ENCODE measurements at places on chromosomes 2 and 18. TPM values are rescaled to one million over a fixed set of nuclear protein-coding genes. Genes with fewer than 3 reads are reported as not detected.

DNA sequence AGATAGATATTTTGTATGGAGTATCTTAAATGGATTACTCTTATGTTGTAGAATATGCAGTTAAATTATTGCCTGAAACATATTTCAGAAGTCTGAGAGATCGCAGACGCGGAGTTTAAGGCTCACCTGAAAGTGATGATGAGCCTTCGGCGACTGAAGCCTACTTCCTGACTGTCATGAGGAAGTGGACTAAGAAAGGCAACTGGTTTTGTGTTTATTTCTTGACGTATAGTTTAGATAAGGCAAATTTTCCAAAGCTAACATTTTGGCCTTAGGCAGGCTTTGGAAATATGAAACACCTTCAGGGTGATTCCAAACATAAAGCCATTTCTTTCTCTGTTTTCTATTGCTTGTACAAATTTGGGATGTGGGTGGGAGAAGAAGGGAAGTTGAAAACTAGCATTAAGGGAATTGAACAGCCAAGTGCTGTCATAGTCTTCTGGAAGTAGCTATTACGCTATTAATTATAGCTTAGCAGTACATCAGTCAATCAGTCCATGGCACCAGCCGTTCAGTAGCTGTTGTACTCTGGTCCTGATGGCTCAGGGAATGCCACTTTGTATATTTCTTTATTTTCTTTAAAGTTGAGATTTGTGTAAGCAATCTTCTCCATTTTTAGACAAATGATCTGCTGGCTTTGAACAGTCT lies 1.5 kb downstream of the GRHL1 start:
- no peak for DNase-seq

DNA sequence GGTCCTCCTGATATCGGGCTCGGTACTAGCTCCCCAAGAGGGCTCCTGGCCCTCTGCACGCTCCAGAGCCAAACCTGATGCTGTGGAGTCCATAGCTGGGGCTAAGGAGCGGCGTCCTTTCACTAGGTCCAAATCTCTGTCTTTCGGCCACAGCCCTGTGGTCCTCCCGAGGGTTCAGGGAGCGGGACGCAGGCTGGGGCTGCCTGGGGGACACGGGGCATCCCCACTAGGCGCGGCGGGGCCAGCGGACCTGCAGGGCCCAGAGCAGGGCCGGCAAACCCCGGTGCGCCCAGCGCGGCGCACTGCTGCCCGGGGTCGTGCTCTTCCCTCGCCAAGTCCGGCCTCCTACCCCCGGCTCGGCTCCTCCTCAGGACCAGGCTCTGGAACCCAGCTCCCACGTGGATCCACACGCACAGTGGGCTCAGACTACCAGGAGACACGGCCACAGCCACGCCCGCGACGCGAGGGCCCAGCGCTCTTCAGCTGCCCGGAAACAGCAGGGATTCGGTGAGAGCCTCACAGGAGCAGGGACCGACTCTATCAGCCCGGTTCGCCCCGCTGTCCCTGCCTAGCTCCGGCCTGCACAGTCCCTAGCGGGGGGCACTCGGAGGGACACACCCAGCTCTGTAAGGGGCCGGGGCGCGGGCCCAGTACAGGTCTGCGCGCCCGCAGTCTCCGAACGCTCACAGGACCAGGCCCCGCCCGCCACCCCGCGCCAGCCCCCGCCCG lies 593 bp downstream of the ZNF514 start:
- DNase-seq = peak; percentile 81

DNA sequence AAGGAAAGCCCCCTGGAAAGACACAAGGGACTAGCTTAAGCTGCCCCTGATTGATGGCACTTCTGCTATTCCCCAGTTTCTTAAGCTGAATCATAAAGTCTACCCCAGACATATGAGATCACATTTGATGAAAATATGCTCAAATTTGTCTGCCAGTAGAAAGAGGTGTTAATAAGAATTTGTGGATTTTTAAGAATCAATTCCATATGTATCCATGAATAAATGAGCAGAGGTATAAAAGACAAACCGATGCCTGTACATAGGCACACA lies 119.9 kb downstream of the CCBE1 start:
- no peak for DNase-seq

DNA sequence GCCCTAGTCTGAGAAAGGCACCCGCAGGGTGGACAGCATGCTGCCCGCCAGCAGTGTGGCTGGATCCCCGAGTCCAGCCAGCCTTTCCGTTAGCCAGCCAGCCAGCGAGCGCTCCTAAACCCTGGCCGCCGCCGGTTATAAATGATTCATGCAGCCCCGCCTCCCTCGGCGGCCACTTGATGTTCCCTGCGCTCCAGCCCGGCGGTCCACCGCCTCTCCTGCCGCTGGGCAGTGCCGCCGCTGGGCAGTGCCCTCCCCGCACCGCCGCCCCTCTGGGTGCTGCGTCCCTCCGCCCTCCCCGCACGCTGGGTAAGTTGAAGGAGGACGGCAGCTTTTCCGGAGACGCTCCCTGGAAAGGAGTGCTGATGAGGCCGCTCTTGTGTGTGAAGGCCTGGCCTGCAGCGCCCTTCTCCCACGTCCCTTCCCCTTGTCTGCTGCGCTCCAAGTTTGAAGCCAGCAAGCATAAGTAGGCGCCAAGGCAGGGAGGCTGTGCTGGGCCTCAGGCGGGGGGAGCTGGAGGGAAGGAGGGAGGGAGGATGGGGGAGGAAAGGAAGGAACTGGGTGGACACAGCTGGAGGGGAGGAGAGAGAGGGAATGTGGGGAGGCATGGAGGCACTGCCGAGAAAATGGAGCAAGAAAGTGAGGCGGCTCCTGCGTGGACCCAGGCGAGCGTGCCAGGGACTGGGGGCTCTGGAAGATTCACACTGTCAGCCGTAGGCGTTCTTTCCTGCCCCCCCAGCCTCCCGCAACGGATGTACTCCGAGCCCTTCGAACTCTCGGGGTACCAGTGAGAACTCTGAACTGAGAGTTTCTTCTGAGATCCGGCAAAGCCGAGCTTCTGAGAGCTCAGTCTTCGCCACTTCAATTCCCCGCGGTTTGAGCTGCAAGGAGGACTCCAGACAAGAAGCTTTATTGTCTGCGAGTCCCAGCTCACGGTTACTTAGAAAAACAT lies 131.9 kb downstream of the GLI2 start:
- peak; percentile 92 for DNase-seq

GRCh38 chr2:36356298-36356989 lies 866 bp downstream of the CRIM1 start:
- DNase-seq = peak; percentile 64

DNA sequence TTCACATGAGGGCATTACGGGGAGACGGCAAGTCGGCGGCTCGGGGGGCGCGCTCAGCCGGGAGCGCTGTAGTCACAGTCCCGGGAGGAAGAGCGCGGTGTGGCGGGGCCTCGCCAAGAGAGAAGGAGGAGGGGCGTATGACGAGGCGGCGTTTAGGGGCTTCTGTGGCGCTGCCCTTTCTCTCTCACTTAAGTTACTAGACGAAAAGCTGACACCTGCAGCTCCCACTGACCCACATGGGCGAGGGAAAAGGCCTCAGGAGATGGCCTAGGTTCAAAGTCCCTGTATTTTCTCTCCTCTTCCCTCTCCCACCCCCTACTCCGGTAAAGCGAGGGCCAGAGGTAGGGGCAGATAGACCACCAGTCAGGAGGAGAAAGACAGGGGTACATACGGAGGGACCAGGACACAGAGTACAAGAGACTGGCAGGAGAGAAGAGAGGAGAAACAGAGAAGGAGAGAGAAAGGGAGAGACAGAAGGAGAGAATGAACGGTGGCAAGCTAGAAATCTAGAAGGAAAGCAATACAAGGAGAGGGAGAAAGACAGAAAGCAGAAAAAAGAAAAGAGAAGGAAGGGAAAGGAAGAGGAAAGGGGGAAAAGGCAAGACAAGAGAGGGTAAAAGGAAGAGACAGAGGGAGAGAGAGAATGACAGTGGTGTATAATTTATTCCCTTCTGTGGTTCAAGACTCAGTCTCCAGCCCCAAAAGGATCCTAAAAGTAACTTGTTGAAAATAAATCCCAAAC lies 3.8 kb downstream of the SIX2 start:
- DNase-seq = no peak

GRCh38 chr2:67572721-67573435 lies 175.7 kb downstream of the ETAA1 start:
- DNase-seq = no peak

GRCh38 chr2:204615456-204615855 lies 70.2 kb downstream of the PARD3B start:
- DNase-seq = no peak

GRCh38 chr2:138722316-138722715 lies 57.9 kb downstream of the NXPH2 start:
- peak; percentile 15 for DNase-seq

- DNase-seq = no peak
These were observed 50.0 kb upstream of the OTOF start for GRCh38 chr2:26527726-26528585.

DNA sequence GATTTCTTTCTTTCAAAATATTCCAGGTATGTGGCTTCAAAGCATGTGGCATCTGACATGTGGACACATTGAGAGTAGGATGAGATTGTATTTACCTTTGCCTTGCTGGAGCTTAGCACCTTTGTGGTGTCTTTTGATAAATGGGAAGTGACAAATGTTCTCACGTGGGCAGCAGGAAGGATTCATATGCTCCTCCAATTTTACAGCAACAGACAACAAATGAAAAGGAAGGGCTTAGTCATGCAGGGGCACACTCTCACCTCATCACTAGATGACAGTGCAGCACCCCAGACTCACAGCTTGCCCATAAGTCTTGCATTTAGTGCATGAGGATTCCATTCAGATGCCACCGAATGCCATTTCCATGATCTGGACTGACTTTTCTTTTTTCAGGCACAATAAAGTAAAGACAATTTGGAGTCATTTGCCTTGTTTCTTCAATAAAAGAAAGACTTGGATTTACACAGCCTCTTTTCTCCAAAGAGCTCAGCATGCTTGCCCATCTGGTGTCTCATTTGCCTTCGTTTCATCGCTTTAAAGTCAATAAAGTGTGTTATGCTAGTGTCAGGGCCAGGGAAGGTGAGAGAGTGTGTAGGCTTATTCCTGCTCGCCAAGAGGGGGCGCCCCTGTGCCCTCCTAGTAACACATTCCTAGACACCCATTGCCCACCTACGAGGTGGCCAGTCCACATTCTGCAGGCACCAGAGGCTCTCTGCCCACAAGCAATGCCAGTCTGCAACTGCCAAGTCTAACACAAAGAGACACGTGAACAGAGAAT lies 39.6 kb upstream of the DAPL1 start:
- DNase-seq = no peak

GRCh38 chr2:135494503-135494902 lies 36.5 kb downstream of the ZRANB3 start:
- DNase-seq = no peak

- no peak for DNase-seq
These were observed 7.4 kb upstream of the VRK2 start for GRCh38 chr2:58039170-58039611.

DNA sequence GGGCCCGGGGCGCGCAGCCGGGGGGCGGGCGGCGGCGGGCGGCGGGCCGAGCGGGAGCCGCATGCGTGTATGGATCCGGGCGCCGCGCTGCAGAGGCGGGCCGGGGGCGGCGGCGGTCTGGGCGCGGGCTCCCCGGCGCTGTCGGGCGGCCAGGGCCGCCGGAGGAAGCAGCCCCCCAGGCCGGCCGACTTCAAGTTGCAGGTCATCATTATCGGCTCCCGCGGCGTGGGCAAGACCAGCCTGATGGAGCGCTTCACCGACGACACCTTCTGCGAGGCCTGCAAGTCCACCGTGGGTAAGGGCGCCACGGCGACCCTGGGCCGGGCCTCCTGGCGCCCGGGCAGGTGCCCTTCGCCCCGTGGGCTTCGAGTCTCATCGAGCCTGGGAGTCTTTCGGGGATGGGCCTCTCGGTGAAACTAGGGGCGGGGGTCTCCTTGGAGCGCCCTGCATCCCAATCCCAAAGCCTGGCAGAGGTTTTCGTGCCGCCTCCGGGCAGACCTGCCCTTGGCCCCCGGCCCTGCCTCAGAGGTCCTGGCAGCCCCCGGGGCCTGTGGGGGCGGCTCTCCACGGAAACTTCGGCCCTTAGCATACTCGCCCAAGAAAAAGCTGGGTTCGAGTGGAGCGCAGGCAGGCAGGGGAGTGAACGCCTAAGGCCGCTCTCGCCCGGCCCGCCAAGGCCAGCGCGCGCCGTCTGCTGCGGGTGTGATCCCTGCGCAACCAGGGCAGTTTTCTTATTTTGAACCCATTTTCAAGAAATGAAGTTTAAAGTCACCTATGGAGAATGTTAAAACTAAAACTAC lies 622 bp downstream of the RAB12 start:
- peak; percentile 66 for DNase-seq

- DNase-seq = no peak
These were observed 36.1 kb downstream of the STPG4 start for GRCh38 chr2:47119001-47119400.

- DNase-seq = no peak
These were observed 78.2 kb upstream of the GALNT3 start for GRCh38 chr2:165872101-165872791.

- no peak for DNase-seq
These were observed 125.5 kb downstream of the IRS1 start for GRCh38 chr2:226674123-226674522.

- no peak for DNase-seq
These were observed 235.8 kb downstream of the MREG start for GRCh38 chr2:215777465-215778044.

GRCh38 chr2:184532551-184532950 lies 65.8 kb upstream of the ZNF804A start:
- DNase-seq = no peak

GRCh38 chr2:241686324-241686649 lies 328 bp downstream of the DTYMK start:
- DNase-seq = peak; percentile 63

DNA sequence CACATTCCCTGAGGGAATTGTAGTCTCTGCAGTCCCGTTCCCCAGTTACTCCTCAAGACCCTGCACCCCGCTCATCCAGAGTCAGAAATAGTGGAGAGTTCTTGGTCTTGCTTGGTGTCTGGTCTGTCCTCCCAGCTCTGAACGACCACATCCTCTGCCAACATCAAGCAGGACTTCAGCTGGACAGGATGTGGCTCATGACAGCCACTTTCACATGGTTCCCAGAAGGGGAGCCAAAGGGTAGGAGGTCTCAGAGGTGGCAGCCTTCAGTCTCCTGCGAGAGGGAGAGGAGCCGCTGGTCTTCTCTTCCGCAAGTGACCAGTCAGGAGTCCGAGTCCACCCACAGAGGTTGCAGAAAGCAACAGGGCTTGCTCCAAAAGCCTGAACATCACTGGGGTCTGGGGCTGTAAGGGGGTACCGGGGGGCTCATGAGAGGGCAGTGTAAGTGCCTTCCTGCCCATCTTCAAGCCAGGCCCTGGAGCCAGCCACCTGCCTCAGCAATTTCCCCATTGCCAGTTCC lies 29.8 kb downstream of the B3GNT7 start:
- DNase-seq = no peak

DNA sequence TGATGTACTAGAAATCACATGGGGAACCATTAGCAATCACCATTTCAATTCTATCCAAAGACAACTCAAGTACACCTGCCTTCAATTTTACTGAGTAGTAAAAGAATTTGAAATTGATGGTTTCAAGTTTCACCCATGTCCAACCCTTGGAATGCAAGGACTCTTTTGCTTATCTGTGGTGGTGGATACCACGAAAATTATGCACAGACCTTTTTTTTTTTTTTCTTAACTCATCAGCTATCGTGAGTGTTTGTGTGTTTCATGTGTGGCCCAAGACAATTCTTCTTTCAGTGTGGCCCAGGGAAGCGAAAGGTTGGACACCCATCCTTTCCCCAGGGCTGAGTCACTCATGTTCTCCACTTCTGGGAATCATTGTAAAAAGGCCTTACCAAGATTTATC lies 23.1 kb downstream of the ID2 start:
- no peak for DNase-seq

Gene FARP2
- 22.6 TPM for total RNA-seq

Gene ZSWIM2
- total RNA-seq = not detected

Gene SERPINB7
- not detected for total RNA-seq

Gene MTX2
- 34.7 TPM for total RNA-seq

Gene TACR1
- not detected for total RNA-seq

Gene EGR4
- total RNA-seq = not detected

Gene MAL
- total RNA-seq = 4.5 TPM

Gene NEB
- 31.5 TPM for total RNA-seq

Gene GLI2
- total RNA-seq = 4.1 TPM

Gene HADHB
- 873 TPM for total RNA-seq

Data from right cardiac atrium (tissue), 5 donors.